Uterus (tissue), 4 donors: ENCODE measurements at places on chromosomes 2 and 18.
A peak's percentile ranks its signal among the peaks of the same experiment; 100 is the strongest.

- H3K4me1 ChIP-seq: no peaks in the 10 kb centered on the region
- no peak overlapping the region for H3K27ac ChIP-seq
- no peaks in the 10 kb centered on the region for H3K27me3 ChIP-seq
- H3K4me3 ChIP-seq: no peak overlapping the region
These were observed 121.2 kb downstream of the LYPD6 start for GRCh38 chr2:149451417-149452165.

DNA sequence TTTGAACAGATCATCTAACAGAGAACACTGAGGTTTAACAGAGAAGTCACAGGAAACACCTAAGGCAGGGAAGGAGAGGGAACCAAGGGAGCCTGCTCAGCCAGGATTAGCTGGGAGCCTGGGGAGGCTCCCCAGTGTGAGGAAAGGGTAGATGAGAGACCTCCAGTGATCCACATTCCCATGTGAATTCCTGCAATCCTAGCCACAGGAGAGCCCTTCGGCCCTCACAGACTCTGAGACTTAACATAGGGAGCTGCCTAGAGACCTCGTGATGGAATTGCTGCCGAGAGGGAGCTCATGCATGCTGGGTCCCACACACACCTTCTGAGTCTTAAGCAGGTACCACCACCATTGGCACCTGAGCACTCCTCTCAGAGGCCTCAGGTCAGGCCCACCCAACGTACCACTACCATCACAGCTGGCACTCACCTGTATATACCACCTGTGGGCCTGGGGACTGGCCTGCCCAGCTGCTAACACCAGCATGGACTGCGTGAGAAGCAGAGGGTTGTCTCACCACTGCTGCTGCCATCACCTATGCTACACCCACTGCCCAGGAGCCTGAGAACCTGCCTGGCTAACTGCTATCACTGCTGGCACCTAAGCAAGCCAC is 225.9 kb upstream of the RASGRP3 start:
- no peak overlapping the region for H3K27ac ChIP-seq
- no peak overlapping the region for H3K4me3 ChIP-seq
- H3K27me3 ChIP-seq: no peaks in the 10 kb centered on the region

DNA sequence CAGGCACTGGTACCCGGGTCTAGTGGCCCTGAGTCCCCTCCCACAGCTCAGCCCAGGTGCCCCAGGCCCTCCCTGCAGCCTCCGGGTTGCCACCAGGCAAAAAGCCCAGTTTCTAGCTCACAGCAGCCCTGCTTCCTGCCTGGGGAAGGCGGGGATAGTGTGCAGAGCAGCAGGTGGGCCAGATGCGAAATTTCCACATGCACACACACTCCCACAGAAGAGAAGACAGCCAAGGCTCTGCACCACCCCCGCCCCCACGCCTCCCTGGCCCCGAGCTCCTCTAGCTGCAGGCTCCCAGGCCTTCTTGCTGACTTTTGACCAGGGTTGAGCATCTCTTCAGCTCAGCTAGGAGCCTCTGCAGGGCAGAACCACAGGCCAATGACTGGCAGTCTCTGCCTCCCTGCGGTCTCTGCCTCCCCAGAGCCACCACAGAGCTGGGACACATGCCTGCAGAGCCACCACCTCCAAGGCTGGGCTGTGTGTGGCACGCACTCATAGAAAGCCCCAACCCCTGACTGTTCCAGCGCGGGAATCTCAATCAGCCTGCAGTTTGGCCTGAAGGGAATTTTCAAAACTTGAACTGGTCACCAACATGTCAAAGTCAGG is 7.2 kb downstream of the SLC66A2 start:
- H3K27ac ChIP-seq: no peak overlapping the region
- H3K4me3 ChIP-seq: no peak overlapping the region
- peak; percentile 65 for DNase-seq
- no peaks in the 10 kb centered on the region for H3K36me3 ChIP-seq
- no peaks in the 10 kb centered on the region for H3K4me1 ChIP-seq

DNA sequence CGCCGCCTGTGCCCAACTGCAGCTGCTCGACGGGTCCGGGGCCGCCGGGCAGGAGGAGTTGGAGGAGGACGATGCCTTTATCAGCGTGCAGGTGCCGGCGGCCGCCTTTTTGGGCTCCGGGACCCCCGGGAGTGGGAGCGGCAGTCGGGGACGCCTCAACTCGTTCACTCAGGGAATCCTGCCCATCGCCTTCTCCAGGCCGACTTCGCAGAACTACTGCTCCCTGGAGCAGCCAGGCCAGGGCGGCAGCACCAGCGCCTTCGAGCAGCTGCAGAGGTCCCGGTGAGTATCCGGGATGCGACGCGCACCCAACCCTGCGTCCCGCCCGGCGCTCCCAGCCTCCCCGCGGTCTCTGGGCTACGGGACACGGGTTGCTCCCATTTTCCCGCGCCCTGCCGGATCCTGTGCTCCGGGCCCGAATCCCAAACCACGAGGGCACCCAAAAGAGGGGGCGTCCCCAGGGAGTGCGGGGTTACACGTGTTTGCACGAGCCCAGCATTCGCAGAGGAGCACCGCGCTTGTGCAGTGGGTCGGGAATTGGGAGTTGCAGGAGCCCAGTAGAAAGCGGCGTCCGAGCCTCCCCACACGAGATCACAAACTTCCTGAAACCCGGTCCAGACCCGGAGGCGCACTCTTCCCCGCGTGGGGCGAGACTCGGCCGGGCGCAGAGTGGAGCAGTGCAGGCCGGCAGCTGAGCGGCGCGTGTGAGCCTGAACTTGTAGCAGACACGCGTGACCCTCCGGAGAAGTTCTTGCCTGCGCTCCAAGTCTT is 1.2 kb downstream of the CABLES1 start:
- peak overlapping the region; percentile 88 for H3K27ac ChIP-seq
- no peaks in the 10 kb centered on the region for H3K4me1 ChIP-seq
- DNase-seq: peak; percentile 52

- no peak for DNase-seq
- no peaks in the 10 kb centered on the region for H3K4me1 ChIP-seq
- no peaks in the 10 kb centered on the region for H3K36me3 ChIP-seq
- H3K27ac ChIP-seq: no peak overlapping the region
- no peaks in the 10 kb centered on the region for H3K27me3 ChIP-seq
These were observed 84.8 kb upstream of the DNAJC10 start for GRCh38 chr2:182631299-182631698.

GRCh38 chr2:171134624-171135230 is 26.0 kb downstream of the TLK1 start:
- peaks cover 3% of the 10 kb centered on the region for H3K4me1 ChIP-seq
- no peak overlapping the region for H3K27ac ChIP-seq
- no peaks in the 10 kb centered on the region for H3K27me3 ChIP-seq
- no peak overlapping the region for H3K4me3 ChIP-seq
- DNase-seq: no peak
- H3K36me3 ChIP-seq: no peaks in the 10 kb centered on the region

GRCh38 chr2:239465017-239466001 is 64.5 kb upstream of the HDAC4 start:
- no peaks in the 10 kb centered on the region for H3K27me3 ChIP-seq
- no peaks in the 10 kb centered on the region for H3K4me1 ChIP-seq
- H3K4me3 ChIP-seq: no peak overlapping the region
- no peak for DNase-seq

- H3K4me1 ChIP-seq: no peaks in the 10 kb centered on the region
- H3K4me3 ChIP-seq: no peak overlapping the region
- no peak for DNase-seq
- no peaks in the 10 kb centered on the region for H3K27me3 ChIP-seq
- no peak overlapping the region for H3K27ac ChIP-seq
These were observed 442.8 kb downstream of the ZNF516 start for GRCh38 chr18:76052227-76052595.

GRCh38 chr2:206693399-206694137 is 24.6 kb downstream of the DYTN start:
- H3K27ac ChIP-seq: no peak overlapping the region
- H3K27me3 ChIP-seq: no peaks in the 10 kb centered on the region
- no peaks in the 10 kb centered on the region for H3K36me3 ChIP-seq
- no peak for DNase-seq
- H3K4me1 ChIP-seq: no peaks in the 10 kb centered on the region

GRCh38 chr2:30433541-30434299 is 13.3 kb upstream of the LCLAT1 start:
- no peaks in the 10 kb centered on the region for H3K4me1 ChIP-seq
- no peaks in the 10 kb centered on the region for H3K27me3 ChIP-seq
- H3K36me3 ChIP-seq: no peaks in the 10 kb centered on the region
- DNase-seq: no peak

GRCh38 chr2:25606892-25607291 is 66.5 kb downstream of the DTNB start:
- no peaks in the 10 kb centered on the region for H3K4me1 ChIP-seq
- H3K27ac ChIP-seq: no peak overlapping the region
- DNase-seq: no peak
- no peak overlapping the region for H3K4me3 ChIP-seq
- no peaks in the 10 kb centered on the region for H3K27me3 ChIP-seq
- H3K36me3 ChIP-seq: no peaks in the 10 kb centered on the region

DNA sequence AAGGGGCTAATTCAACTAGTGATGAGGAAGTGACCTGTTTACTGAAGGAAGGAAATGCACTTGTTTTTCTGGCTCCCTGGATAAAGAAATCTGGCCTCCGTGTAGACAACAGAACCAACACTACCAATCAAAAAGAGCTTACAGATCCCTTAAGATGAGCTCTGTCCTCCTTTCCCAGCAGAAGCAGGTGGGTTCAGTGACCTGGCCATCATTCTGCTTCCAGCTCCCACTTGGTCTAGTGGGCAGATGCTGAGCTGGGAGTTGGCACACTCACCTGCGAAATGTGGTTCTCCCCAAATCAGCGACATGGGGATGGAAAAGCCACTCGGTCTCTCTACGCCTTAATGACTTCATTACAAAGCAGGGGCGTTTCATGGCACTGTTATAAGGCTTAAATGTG is 132.6 kb downstream of the AFF3 start:
- DNase-seq: no peak
- H3K27ac ChIP-seq: no peak overlapping the region
- no peak overlapping the region for H3K4me3 ChIP-seq

- H3K36me3 ChIP-seq: no peaks in the 10 kb centered on the region
- H3K4me3 ChIP-seq: no peak overlapping the region
- H3K27ac ChIP-seq: no peak overlapping the region
These were observed 45.1 kb downstream of the LCLAT1 start for GRCh38 chr2:30492185-30492584.

GRCh38 chr2:215668378-215668775 is 232.5 kb upstream of the FN1 start:
- H3K4me3 ChIP-seq: no peak overlapping the region
- no peaks in the 10 kb centered on the region for H3K27me3 ChIP-seq
- peak overlapping the region; percentile 55 for H3K27ac ChIP-seq
- no peaks in the 10 kb centered on the region for H3K4me1 ChIP-seq
- no peaks in the 10 kb centered on the region for H3K36me3 ChIP-seq
- DNase-seq: peak; percentile 65

- H3K27me3 ChIP-seq: no peaks in the 10 kb centered on the region
- H3K4me1 ChIP-seq: no peaks in the 10 kb centered on the region
- DNase-seq: no peak
- H3K27ac ChIP-seq: no peak overlapping the region
- H3K36me3 ChIP-seq: no peaks in the 10 kb centered on the region
- no peak overlapping the region for H3K4me3 ChIP-seq
These were observed 94.7 kb downstream of the ANKRD44 start for GRCh38 chr2:197215748-197216360.

GRCh38 chr2:40394031-40394430 is 57.9 kb downstream of the SLC8A1 start:
- H3K36me3 ChIP-seq: no peaks in the 10 kb centered on the region
- H3K27ac ChIP-seq: peak overlapping the region; percentile 1
- H3K4me3 ChIP-seq: no peak overlapping the region
- no peaks in the 10 kb centered on the region for H3K4me1 ChIP-seq

DNA sequence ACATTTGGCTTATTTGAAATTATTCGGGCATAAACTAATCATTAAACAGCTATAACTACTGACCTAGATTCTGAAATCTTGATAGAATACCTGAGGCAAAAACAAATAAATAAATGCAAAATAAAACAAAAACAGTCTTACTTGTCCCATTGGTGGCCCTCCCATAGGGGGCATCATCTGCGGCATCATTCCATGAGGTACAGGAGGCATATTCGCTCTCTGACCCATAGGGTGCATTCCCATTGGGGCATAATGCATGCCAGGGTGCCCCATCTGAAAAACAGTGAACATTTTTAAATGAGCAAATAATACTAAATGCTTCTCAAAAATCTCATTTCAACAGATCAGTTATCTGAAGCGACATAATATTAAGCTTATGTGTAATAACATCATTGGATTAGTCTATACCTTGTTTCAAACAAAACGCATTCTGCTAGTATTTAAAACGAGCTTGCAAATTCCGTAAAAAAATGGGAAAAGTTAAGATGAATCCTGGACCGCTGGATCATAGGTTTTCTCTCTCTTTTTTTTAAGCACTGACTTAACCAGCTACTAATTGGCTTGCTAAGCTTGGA is 1.3 kb downstream of the PRPF40A start:
- no peak overlapping the region for H3K4me3 ChIP-seq
- H3K36me3 ChIP-seq: no peaks in the 10 kb centered on the region
- no peak overlapping the region for H3K27ac ChIP-seq

GRCh38 chr18:10289951-10290637 is 164.3 kb upstream of the APCDD1 start:
- no peaks in the 10 kb centered on the region for H3K4me1 ChIP-seq
- no peak overlapping the region for H3K27ac ChIP-seq
- H3K36me3 ChIP-seq: no peaks in the 10 kb centered on the region
- no peaks in the 10 kb centered on the region for H3K27me3 ChIP-seq
- no peak for DNase-seq
- H3K4me3 ChIP-seq: no peak overlapping the region

DNA sequence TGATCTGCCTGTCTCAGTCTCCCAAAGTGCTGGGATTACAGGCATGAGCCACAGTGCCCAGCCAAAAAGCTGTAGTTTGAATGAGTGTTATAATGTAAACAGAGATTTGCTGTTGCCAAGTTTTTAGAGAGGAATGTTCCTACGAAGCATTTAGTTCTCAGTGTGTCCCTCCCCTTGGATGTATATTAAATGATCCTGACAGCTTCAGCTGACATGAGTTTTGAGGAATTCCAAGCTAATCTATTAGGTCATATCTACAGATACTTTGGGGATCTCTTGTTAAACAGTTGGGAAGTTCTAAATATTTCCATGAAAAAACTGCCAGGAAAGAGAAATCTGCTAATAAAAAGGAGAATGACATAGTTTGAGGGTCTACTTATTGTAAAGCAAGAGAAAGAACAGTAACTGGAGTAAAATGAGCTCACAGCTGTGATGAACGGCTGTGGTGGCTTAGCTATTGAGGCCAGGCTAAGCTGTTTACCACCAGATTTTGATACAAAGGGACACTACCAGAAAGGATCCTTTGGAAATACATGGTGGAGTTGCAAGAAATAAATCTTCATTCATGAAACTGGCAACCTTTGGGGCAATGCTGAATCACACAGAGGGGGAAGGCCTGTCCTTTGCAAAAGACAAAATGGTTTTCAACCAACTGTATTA is 2.6 kb upstream of the STON1 start:
- no peaks in the 10 kb centered on the region for H3K27me3 ChIP-seq
- no peak for DNase-seq
- H3K4me1 ChIP-seq: peaks cover 23% of the 10 kb centered on the region
- no peaks in the 10 kb centered on the region for H3K36me3 ChIP-seq

DNA sequence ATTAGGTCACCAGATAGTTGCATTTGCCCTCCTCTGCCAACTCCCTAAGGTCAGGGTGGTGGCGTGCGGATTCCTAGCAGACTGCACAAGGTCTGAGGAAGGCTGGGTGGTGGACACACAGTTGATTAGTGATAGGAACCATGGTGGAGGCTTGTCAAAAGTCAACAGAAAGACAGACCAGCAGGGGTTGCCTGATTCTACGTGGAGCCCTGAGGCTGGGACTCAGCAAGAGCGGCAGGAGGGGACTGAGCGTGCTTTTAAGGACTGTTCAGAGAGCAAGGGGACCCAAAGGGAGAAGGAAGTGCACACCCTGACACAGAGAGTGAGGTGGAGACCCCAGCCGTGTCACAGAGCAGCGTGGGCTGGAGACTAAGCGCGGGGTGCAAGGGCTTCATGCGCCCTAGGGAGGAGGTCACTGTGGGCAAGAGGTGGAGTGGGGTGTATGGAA is 513.2 kb downstream of the RNF144A start:
- H3K27ac ChIP-seq: no peak overlapping the region
- H3K36me3 ChIP-seq: no peaks in the 10 kb centered on the region
- DNase-seq: no peak
- no peaks in the 10 kb centered on the region for H3K27me3 ChIP-seq
- H3K4me1 ChIP-seq: no peaks in the 10 kb centered on the region
